ENCODE measurements at places on chromosomes 12 and 14.

DNA sequence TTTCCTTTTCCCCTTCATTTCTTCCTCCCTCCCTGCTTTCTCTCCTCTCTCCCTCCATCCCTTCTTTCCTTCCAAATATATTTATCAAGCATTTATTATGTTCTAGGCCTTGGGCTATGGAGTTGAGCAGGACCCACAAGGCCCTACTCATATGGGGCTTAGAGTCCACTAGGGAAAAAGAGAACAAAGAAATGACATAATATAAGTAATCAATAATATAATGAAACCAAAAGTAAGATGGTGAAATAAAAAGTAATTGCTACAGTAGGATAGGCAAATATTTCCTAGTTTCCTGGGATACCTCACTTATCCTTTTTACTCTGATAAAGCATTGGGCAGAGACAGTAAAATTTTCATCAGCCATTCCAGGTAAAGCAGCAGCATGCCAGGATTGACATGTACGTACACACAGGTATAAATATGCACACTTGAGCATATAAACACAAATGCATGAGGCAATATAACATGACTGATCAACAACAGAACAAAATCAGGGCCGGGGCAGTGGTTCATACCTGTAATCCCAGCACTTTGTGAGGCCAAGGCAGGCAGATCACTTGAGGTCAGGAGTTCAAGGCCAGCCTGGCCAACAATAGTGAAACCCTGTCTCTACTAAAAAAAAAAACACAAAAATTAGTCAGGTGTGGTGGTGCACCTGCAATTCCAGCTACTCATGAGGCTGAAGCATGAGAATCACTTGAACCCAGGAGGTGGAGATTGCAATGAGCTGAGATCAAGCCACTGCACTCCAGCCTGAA, 35.5 kb upstream of the CSRP2 start:
- DNase-seq: no peak

DNA sequence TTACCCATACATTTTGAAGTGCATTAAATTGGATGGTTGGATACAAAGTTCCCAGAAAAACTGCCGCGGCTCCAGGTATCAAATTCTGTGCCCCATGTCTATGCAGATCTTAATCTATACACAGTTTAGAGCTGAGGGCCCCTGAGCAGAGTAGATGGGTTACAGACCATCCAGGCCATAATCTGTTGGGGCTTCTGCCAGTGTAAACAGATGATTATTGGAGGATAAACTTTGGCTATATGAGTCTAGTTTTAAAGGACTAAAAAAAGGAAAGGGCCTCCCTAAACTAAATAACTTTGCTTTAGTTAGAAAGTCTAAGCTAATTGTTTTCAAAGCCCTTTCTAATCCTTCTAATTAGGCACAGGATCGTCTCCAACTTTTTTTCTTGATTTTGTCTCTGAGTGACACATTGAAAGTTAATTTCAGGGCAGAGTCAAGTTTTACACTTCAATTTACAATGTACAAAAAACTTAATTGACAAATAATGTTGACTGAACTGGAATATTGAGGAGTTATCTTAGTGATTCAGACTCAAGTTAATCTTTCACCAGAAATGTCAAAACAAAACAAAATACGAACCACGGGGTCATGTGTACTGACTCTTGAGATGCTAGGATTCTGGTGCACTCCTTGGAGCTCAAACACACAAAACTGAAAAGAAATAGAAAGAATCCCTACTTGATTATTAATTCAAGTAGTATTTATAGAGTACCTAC, 133.9 kb upstream of the SCAF11 start:
- DNase-seq: no peak

DNA sequence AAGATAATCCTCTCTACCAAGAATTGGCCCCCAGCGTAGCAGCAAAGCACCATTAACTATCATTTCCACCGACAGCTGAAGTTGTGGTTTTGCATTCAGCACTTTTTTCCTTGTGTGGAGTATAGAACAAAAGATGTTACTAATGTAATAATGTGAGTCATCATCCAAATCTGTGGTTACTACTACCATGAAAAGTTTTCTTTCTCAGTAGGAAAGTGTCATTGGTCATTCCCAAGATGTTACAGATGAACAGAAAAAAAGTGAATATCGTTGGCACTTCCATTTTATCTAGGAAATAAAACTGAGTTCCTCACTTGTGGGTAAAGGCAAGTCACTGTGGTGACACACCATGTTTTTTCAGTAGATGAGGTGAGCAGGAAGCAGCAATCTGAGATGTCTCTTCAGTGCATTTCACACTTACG, 30.3 kb upstream of the IFNG start:
- no peak for DNase-seq

GRCh38 chr12:124588751-124589267, 21.4 kb upstream of the NCOR2 start:
- peak; percentile 59 for DNase-seq

DNA sequence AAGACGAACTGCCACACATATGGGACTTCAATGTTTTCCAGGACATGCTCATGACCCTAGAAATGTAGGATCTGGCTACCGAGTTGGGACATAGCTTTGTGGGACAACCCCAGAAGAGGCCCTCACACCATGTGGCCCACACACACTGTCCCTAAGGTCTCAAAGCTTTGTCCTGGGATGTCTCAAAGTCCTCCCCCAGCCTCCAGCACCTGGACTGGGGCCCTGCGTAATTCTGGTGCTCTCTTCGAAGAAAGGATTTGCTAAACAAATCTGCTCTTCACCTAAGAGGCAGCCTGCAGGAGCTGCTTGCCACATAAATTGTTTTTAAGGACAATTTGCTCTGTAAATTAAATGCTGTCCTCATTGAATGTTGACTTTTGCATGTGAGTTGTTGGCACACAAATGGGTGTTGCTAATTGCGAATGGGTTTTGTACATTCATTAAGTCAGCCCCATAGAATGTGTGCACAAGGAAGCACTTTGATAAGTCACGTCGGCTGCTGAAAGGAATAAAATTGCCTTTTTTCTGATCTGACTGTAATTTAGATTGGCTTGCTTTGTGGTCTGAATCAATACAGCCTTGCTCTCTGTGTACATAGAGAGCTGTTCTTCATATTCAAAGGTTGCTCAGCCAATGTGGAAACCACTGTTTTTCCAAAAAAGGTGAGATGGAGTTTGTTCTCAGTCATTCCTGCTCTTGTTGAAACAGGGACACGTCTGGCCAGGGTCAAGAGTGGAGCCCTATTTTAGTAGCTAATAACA, 161.6 kb upstream of the PWP1 start:
- DNase-seq: no peak

DNA sequence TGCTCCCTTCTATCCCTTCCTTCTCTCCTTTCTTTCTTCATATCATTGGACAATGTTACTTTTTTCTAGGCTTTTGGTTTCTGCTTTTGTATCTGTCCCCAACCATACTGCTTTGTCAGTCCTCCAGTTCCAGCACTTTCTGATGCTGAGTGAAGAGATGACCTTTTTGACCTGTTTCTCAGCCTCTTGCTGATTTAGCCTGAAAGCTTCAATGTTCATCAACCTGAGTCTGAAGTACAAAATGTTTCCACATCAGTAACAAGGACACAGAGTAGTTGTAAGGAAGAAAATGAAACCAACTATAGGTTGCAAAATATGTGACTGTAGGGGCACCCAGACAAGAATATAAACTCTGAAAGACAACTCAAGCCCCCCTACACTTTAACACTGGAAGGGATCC, 25.2 kb upstream of the AKAP6 start:
- DNase-seq: no peak

GRCh38 chr12:120532701-120533238, 1.4 kb upstream of the RNF10 start:
- DNase-seq: no peak

DNA sequence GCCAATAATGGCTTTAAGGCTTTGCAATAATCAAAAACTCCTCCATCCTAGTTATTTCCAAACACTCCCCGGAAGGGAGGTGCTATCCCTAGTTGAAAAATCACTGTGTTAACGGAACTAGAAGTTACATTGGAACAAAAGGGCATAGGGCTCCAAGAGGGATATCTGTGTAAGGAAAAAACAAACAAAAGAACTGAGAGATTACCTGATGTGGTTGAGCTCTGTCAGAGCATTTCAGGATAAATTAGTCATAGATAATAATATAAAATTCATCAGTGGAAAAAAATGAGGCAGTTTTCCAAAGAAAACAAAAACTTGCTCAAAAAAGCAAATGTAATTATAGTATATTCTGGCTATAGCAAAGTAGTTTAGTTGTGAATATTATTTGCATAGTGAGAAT, 27.4 kb upstream of the PAPLN start:
- DNase-seq: no peak

- DNase-seq: peak; percentile 16
Observed at GRCh38 chr12:71045781-71046180, 112.0 kb downstream of the TSPAN8 start.

- peak; percentile 38 for DNase-seq
Observed at GRCh38 chr12:101086490-101087135, 123.4 kb downstream of the SLC5A8 start.

DNA sequence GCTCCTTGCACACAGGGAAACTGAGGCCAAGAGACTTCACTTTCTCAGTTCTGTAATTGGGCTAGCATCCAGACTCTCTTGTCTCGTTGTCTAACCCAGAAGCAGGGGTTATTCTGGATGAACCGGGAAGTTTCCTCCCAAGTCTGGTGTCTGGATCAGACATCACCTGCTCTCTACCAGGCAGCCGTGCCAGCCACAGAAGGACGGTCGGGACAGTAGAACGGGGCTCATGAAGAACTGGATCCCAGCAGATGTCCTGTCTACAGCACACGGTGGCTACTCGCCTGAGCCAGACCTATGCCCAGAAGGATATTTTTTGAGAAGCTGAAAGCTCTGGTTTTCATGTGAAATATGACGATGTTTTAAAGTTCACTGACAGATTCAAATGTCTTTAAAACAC, 19.1 kb upstream of the FZD10 start:
- no peak for DNase-seq

DNA sequence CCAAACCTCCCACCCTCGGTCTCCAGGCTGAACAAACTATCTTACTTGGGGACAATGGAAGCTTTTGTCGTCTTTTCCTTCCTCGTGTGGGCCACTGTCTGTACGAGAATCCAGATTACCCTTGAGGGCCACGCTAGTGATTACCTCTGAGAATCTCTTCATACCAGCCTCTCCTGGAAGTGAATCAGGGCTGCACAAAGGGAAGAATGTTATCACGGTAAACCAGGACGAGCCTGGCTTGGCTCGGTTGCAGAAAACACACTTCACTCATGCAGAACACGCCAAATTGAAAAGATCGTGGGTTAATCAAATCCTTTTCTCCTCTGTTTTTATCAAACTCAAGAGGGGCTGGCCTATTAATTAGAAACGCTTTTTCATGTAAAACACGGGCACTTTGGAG, 51.6 kb upstream of the MYL2 start:
- DNase-seq: no peak

DNA sequence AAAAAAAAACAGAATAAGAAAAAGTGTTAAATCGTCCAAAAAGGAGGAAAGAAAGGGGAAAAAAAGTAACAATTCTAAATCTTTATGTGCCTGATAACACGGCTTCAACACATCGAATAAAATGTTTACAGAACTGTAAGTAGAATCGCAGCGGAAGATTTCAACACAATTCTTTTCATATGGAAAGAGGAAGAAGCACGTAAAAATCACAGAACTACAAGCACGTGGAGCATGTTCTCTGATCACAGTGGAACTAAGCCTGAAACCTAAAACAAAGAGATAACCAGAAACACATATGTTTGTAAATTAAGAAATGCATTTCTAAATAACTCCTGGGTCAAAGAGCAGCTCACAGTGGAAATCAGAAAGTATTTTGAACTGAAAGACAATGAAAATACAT, 8.7 kb downstream of the CLEC7A start:
- no peak for DNase-seq

DNA sequence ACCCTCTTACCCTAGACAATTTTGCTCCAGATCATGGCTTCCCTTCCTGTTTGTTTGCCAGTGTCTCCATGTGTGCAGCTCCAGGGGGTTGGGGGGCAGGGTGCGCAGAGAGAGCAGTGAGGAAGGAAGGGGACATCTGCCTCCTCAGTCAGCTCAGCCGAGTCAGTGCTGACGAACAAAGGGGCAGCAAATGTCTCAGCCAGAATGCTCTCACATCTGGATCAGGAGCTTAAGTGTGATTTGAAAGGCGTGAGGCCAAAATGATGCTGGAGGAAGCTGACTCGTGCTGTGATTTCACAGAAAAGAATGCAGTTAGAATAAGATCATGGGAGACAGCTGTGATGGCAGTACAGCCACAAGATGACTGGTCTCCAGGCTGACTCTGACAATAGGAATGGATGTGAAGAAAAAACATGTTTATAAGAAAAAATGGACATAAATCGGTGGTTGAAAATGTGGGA, 27.1 kb upstream of the CDK17 start:
- DNase-seq: peak; percentile 86

DNA sequence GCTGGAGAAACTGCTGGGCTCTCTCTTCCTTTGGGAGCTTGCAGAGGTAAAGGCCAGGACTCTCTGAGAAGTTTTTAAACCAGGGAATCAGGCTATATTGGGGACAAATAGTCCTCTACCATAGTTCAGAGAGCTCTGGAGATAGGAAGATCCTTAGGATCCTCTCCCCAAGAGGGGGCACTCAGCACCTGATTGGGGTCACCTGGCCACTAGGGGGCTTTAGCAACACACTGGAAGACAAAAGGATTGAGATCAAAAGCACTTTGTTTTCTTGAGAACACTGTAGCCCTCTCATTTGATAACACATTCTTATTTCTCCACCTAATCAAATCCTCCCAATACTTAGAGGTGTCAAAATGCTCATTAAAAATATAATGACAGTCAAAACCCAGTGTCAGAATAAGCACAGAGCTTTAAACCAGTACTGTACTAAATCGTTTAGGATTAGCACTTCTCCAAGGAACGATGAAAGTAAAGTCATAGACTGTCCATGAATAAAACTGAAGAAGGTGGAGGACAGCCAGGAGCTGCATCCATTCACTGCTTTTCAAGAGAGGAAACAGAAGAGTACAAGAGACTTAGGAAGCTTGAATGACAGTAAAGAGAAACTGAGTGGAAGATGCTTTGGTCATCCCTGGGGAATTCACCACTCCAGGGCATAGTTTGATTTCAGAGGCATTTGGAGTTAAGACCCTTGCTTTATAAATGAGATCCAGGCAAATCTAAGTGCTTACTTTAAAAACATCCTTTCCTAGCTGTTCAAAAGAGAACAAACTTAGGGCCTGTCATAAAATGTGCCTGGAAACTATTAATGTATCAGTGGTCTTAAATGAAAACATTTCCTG, 26.5 kb downstream of the BMP4 start:
- DNase-seq: no peak

- DNase-seq: no peak
Observed at GRCh38 chr12:52354200-52354599, 13.1 kb downstream of the KRT85 start.

DNA sequence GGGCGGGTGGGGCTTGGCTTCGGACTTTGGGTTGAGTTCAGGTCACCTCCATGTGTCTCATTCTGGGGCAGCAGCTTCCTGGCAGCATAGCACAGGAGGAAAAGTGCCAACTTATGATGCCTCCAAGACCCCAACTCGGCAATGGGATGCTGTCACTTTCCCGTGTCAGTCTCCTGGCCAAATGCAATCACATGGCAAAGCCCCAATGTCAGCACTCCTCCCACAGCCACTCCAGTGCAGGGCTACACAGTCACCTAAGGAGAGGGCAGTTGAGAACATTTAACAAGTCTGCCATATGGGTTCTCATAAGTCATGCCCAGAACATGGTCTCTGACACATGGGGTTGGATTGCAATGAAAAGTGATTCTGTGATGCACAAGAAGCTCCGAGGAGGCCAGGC, 26.7 kb downstream of the ELK3 start:
- no peak for DNase-seq

GRCh38 chr14:47365233-47365632, 310.2 kb downstream of the MDGA2 start:
- peak; percentile 16 for DNase-seq

- DNase-seq: peak; percentile 19
Observed at GRCh38 chr14:36654794-36655381, 6.8 kb upstream of the PAX9 start.

GRCh38 chr12:121649819-121650353, 19.6 kb downstream of the MORN3 start:
- no peak for DNase-seq

All from right hindlimb (tissue), 1 donor.